ENCODE measurements at places on chromosomes 2 and 18.

DNA sequence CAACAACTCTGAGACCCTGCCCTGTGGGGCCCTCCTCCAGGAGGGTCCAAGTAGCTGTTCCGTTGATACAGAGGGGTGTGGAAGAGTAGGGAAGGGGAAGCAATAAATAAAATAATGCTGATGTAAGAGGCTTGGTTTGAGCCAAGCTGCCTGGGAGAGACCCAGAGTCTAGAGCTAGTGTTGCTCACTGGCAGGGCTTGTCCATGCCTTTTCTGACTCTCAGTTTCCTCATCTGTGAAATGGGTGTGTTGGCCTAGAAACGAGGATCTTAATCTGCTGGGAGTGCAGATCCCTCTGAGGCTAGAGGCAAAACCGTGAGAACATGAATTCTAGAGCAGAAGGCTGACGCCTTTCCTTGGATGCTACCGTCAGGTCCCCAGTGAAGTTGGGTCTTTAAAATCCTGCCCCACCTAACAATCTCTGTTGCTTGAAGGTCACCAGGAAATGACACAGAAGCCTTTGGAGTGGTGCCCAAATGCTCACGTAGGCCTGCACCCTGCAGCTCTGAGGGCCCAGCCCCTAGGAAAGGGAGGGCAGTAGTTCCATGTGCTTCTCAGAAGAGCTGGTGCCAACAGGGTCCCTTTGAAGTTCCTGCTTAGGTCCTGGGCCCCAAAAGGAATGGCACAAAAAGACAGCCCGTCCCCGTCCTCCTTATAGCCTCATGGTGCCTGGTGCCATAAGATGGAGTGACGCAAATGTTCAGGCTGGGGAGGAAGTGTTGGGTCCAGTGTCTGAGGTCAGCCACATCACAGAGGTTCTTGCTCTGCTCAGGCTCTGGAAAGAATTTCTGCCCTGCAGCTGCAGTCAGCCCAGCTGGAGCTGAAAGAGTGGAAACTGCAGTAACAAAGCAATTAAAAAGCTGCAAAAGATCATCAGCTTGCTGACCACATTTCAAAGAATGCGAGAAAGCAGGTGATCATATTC lies 73.2 kb upstream of the SMAD2 start:
- DNase-seq = peak; percentile 70

DNA sequence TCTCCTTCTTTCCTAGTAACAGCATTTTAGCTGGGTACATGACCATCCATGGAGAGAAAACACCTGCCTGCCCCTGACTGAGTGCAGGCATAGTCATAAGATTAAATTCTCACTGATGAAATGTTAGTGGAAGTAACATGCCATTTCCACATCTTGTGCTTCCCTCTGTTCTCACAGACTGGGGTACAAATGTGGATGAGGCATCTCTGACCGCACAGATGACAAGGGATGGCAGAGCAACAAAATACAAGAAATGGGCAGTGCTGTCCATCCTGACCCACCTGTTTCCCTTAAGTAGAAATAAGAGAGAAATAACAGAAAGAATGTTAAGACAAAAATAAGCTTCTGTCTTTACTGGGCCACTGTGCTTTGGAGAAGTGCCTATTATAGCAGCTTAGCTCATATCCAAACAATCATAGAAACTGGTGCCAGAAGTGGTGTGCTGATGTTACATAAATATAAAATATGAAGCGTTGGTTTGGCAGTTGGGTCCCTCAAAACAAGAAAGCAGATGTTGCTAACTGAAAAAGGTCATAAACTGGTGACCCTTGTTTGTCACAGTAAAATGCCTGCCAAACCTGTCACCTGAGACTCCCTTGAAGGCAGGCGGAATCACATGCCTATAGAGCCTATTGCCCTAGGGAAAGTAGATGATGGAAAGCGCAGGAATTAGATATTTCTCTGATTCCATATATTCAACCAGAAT lies 72.4 kb upstream of the CCDC150 start:
- peak; percentile 6 for DNase-seq

GRCh38 chr2:33106115-33106514 lies 159.4 kb downstream of the LTBP1 start:
- no peak for DNase-seq

DNA sequence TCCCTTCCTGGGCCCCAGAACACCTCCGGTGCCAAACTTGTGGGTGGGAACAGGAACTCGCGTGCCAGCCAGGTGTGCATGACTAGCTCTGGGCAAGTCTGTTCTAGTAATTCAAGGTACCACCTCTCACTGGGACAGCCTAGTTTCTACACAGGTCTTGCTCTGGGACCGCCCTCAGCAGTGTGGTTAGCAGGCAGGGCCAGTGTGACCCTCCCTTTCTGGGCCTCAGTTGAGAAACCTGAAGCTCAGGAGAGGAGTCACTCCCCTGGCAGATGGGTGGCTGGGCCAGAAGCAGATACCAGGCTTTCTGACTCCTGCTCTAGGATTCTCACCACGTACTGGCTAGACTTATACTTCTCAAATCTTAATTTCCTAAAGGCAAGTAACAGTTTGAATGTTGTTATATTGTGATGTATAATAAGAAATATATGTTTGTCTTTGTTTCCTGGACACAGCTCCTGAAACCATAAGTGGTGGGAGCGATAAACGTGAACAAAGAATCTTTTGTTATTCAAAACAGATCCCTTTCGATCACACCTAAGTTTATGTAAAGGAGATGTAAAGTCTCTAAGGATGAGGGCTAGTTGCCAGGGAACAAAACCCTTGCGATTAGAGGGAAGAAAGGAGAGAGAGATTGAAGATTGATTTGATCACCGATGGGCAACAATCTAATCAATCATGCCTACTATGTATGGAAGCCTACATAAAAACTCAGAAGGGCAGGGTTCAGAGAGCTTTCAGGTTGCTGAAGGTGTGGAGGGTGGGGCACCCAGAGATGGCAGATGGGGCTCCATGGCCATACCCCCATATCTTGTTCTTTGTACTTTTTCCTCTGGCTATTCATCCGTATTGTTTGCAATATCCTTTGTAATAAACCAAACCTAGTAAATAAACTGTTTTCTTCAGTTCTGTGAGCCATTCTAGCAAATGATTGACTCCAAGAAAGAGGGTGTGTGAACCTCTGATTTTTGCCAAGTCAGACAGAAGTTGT lies 952 bp upstream of the UGT1A6 start:
- DNase-seq = no peak

- DNase-seq = no peak
Measured at GRCh38 chr18:58850786-58851469, 13.7 kb upstream of the ZNF532 start.

GRCh38 chr2:147843391-147843863 lies 1.4 kb upstream of the ACVR2A start:
- no peak for DNase-seq

DNA sequence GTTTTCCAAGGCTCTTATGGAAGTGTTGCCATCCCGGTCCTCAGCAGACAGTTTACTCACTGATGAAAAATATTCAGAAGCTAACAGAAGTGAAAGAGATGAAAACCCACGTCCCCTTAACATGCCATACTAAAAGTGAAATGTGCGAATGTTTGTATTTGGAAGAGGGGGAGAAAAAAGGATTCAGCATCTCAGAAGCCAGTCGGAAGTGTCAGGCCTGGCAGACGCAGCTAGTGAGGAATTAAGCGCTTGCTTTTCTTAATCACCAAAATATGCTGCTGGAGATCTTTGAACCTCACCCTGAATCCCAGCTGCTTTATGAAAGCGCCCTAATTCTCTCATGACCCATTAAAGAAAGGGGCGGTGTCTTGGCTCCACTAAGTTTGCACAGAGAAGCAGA lies 653.7 kb downstream of the DCDC2C start:
- no peak for DNase-seq

DNA sequence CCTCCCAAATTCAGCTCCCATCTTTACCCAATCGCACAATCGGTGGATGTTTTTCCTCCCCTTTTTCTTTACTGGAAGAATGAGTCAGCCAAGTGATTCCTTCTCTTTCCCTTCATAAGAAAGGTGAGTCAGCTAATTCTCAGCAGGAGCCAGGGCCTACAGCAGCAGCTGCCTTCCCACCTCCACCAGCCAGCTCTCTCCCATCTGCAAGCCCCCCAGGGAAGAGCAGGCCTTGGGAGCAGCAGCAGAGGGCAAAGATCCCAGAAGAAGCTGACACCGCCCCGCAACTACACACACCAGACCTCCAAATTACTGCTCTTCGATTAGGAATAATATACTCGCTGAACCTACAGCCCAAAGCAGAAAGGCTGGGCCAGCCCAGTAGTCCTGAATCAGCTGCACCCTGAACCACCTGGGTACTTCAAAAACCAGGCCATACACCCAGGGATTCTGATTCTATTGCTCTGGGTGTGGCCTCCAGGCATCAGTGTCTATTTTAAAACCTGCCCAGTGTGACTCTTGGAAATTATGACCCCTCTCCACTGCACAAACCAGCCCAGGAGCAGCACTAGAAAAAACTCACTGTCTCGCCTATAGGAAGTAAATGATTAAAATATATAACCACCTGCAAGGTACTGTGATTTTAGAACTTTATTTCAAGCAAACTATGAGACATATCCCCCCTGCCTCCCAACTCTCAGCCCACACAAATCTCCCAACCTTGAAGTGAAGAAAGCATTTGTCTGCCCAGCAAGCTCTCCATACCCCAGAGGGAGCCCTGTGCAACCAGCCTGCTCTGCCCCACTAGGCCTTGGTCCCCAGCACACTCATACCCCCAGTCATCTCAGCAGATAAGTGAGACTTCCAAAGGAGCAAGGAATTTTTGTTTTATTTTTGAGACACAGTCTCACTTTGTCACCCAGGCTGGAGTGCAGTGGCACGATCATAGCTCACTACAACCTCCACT lies 7.3 kb downstream of the SFXN5 start:
- DNase-seq = no peak

DNA sequence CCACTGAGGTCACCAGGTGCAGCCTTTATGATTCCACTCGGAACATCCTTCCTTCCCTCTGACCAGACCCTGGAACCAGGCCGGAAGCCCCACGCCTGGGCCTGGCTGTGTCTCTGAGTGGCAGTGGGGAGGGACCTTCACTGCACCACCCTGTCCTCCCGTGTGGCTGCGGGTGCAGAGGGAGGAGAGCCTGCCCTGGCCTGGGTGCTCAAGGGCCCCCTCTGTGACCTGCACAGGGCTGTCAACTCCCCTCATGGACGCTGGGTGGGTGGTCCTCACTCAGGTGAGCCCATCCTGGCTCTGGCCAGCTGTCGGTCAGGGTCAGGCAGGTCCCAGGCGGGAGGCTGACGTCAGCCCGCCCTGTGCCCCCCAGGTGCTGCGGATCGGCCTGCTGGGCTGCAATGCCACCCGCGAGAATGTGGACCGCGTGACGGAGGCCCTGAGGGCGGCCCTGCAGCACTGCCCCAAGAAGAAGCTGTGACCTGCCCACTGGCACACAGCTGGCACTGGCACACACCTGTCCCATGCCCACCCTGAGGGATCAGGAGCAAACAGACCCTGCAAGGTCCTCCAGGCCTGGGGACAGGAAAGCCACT lies 9.8 kb downstream of the AGXT start:
- DNase-seq = no peak

Measured in HL-60 (cell line).